ENCODE measurements at places on chromosomes 12 and 14. TPM values are rescaled to one million over a fixed set of nuclear protein-coding genes. Genes with fewer than 3 reads are reported as not detected.

Gene GEMIN2
- total RNA-seq, result 23.7 TPM

Gene TAS2R13
- total RNA-seq, result 0.96 TPM

Gene VTI1B
- total RNA-seq, result 77.8 TPM

Gene MYH7
- 0.05 TPM for total RNA-seq

Gene TAS2R46
- 2.0 TPM for total RNA-seq

- no peak for DNase-seq
Observed at GRCh38 chr12:123659996-123660727, 10.8 kb upstream of the TCTN2 start.

GRCh38 chr12:56766535-56766934, 3.4 kb downstream of the HSD17B6 start:
- no peak for DNase-seq

GRCh38 chr14:93072659-93073357, 42.9 kb downstream of the ITPK1 start:
- DNase-seq, result no peak

- DNase-seq, result no peak
Observed at GRCh38 chr12:64733857-64734256, 25.3 kb downstream of the GNS start.

- DNase-seq, result no peak
Observed at GRCh38 chr14:90671382-90672234, 144.6 kb downstream of the TTC7B start.

- DNase-seq, result no peak
Observed at GRCh38 chr14:105275267-105275946, 25.4 kb downstream of the BRF1 start.

DNA sequence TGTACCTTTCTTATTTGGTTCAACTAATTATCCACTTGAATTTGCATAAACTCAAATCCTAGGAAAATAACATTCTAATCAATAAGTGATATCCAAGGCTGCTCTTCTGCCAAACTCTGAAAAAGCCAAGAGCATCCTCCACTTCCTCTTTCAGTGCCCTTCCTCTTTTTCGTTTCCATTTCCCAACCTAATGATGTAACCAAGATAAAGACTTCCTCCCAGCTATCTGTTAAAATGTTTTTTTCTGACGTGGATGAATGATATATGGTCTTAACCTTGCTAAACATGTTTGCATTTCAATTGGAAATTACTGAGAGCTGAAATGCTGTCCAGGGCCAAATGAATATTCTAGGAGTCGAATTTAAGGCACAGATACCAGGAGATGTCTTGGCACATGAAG, 459.5 kb upstream of the PDE3A start:
- DNase-seq, result no peak
